Right ventricle myocardium superior (tissue), 1 donor: ENCODE measurements at places on chromosomes 6 and 20.

DNA sequence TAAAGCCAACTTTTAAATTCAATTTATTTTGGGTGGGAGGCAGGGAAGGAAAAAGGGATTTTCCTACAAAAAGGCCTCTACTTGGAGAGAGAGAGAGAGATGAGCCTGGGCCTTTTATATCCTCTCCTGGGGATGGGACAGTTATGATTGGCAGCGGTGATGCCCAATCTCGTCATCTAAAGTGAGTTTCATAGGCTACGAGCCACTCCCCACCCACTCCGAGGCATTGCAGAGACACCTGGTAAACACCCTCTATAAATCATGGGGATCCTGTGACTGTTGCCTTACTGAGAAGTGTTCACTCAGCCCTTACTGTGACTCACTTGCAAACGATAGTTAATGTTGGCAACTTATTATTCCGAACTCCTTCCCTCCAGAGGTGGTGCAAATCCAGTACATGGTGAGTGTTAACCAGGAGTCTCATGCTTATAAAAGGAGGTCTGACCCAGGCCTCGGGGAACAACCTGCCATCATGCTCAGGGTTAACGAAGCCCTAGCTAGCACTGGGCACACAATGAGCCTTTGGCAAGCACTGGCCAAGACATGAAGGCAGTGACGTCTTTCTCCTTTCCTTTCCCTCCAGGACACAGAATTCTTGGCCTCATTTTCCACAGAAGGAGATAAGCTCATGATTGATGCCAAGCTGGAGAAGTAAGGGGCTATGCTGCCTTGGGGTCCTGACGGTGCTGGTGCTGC is 20.5 kb downstream of the BPIFB4 start:
- no peak for DNase-seq

DNA sequence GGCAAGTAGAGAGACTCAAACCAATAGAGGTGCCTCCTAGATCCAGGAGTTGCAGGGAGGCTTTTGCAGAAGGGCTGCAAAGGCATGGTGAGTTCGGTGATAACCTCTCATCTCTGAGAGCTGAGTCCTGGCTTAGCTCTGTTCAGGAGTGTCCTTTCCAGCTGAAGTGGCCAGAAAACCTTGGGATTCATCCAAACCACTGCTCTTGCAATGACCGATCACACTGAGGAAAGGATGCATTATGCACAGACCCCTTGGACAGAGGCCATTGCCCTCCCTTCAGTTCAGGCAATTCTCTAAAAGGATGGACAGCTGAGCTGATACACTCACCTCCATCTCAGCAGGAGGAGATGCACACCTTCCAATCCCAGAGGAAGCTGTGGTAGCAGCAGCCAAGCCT is 158.8 kb upstream of the ENPP5 start:
- DNase-seq = no peak

DNA sequence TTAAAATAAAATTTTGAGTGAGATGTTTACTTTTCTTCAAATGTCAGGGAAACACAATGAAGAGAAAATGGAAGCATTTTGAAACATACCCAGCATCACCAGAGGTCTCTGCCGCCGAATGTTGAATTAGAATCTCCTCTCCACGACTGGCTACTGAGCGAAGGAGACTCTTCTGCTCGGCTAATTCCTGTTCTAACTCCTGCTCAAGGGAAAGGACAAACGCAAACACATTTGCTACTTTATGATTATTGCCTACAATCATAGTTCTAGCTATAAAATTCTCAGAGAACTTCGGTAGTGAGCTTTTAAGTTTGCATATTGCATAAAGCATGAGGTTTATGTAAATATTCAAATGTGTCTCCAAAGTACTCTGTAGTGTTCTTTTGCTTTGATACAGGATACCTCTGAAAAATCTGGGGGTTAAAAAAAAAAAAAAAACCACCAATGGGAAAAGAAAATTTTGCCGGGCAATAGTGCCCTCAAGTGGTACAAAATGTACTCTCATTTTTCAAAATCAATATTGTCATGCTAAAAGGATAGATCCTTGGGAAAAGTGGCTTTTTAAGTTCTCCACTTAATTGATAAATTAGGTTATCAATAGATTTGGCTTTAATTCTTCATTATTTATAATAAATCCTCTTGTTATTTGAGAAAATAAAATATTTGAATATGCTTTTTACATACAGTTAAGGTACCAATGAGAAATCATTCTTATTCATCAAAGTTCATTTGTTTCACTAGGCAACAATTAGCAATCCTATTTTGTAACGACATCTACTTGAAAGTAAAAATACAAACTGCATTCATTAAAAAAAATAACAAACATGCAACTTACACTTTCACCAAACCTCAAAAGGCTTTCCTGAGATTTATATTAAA is 369.0 kb downstream of the SYNE1 start:
- no peak for DNase-seq

GRCh38 chr6:131519670-131520436 is 53.2 kb upstream of the ARG1 start:
- DNase-seq = no peak

GRCh38 chr20:23362392-23363256 is 642 bp downstream of the GZF1 start:
- DNase-seq = peak; percentile 68

- DNase-seq = peak; percentile 85
Observed at GRCh38 chr6:56450882-56451739, 191.6 kb downstream of the DST start.

- DNase-seq = no peak
Observed at GRCh38 chr6:11188161-11188915, 44.1 kb downstream of the NEDD9 start.

DNA sequence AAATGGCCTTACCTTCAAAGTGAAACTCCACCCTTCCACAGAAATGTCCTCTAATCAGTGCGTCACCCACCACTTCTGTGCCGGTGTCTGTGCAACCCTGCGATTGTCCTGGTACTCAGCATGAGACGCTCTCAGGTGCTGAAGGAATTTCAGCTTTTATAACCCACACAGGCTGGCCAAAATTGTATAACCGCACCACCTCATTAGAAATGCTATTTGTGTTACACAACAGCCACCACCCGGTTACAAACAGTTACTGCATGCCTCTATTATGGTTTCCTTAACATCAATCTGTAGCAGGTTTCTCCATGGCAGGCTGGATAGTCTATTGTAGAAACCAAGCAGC is 51.5 kb downstream of the SLC23A2 start:
- DNase-seq = no peak

DNA sequence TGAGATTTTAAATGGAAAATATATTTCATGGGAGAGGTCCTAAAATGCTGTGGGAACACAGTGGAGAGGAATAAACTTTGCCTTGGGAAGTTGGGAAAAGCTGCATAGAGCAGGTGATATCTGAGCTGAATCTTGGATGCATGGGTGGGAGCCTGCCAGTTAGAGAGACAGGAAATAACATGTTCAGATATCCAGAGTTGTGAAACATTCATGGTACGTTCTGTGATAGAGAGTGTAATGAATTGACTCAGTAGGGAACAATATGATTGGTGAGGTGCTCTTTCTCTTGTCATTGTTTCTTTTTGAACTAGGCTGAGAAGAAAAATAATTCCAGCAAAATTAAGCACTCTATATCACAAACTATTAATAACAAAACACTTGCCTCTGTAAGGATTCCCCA is 72.8 kb downstream of the RPS12 start:
- no peak for DNase-seq

GRCh38 chr20:24677626-24678315 is 208.3 kb downstream of the SYNDIG1 start:
- DNase-seq = no peak

DNA sequence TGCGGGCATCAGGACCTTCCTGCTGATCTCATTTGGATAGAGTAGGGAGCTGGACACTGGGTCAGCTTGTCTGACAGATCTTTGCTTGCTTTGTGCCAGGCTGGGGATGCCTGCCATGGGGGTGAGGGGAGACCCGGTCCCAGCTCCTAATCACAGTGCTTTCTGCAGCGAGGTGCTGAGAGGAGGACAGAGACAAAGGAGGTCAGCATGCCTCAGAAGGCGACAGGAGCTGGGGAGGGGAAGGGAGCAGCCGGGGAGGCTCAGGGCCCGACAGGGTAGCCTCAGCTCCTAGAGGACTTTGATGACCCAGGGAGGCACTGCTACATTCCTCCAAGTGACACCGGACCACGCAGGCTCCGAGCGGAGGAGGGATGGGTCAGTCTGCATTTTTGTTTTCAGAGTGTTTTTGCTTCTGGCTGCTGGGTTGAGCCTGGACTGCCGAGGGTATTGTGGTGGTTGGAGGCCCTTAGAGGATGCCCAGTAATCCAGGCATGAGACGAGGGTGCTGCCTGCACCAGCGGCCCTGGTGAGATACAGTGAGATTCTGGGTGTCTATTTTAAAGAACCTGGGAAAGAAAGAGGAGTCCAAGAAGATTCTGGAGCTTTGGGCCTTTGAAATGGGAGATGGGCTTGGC is 7.8 kb downstream of the RBM38 start:
- DNase-seq = peak; percentile 15

DNA sequence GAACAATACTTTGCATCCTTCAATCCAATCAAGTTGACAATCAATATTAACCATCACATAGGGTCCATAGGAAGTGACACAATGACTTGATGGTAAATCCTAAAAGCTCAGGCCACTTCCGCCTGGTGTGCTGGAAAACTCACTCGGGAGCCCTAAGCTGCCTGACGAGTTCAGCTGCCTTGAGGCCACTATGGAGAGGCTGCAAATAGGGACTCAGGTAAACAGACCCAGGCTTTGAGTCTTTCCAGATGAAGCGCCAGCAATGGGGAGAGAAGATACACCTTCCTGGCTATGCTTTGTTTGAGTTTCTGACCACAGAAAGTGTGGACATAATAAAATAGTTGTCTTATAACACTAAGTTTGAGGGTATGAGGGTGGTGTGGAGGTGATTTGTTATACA is 112.6 kb downstream of the GPR63 start:
- DNase-seq = no peak

DNA sequence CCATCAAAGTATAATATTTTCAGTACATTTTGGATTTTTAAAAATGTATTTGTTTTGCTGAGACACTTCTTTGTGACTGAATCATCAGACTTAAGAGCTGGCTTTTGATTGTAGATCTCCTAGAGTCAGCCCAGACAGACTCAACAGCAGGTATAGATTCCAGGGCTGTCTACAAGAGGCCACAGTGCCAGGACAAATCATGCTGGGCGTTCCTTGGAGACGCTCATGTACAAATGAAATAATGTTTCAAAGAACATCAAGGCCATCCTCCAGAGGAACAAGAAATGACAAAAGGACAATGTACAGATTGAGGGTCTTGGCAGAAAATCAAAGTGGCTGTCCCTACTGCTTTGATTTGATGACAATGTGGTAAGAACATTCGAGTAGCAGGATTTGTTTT is 369.3 kb downstream of the GRIK2 start:
- no peak for DNase-seq

- peak; percentile 62 for DNase-seq
Observed at GRCh38 chr20:44296011-44296410, 15.0 kb downstream of the FITM2 start.
